ENCODE measurements at places on chromosomes 12 and 14.

DNA sequence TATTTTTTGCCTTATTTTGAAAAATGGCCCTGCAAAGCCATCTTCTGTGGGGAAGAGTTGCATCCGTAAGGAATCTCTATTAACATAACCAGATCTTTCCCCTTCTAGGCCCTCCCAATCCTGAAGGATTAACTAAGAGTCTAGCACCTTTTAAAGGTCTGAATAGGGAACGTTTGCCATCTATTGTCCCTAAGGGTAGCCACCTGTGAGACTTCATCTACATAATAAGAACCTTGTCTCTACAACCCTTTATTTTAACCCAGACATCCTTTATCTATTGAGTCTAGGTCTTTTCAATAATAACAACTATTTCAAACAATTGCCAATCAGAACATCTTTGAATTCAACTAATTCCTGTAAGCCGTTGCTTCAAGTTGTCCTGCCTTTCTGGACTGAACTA, 4.4 kb downstream of the EDDM3B start:
- no peak for DNase-seq

GRCh38 chr14:55773984-55774545, 194.1 kb downstream of the KTN1 start:
- DNase-seq, result no peak

- no peak for DNase-seq
These were observed 146.1 kb downstream of the C12orf75 start for GRCh38 chr12:105476616-105477015.

GRCh38 chr12:24901576-24902461, 47.1 kb downstream of the BCAT1 start:
- no peak for DNase-seq

DNA sequence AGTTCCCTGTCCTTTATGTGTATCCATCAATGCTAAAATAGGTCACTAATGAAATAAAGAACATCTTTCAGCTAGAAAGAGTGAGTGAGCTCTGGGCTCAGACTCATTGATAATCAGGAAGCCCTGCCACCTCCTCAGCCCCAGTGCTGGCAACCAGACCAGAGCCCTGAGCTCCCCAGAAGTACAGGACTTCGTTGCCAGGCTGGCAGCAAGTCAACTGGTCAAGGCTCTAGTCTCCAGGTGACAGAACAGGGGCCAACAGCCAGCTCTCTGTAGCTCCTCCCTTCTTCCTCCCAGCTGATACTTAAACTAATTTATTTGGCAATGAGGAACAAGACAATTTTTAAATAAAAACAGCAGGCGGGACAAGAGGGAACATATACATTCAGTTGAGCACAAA, 145.3 kb downstream of the EGLN3 start:
- no peak for DNase-seq

DNA sequence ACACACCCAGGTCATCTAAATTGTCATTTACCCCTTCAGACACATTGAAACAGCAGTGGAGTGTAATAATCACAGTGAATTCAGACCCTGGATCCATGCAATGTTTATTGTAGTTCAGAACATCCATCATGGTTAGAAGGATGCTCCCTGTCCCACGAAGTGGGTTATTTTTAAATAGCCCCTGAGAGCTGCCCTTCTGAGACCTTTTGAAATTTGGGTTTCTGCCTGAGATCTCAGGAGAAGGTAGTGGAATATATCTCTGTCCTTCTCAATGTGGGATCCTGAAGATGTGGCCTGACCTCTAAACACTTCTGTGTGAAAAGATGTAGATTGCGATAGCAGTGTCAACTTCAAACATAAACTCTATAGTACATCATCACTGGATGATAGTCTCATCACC, 1080.6 kb downstream of the TMEM121 start:
- no peak for DNase-seq

- DNase-seq, result no peak
These were observed 1.5 kb upstream of the TSPAN8 start for GRCh38 chr12:71159264-71159663.

DNA sequence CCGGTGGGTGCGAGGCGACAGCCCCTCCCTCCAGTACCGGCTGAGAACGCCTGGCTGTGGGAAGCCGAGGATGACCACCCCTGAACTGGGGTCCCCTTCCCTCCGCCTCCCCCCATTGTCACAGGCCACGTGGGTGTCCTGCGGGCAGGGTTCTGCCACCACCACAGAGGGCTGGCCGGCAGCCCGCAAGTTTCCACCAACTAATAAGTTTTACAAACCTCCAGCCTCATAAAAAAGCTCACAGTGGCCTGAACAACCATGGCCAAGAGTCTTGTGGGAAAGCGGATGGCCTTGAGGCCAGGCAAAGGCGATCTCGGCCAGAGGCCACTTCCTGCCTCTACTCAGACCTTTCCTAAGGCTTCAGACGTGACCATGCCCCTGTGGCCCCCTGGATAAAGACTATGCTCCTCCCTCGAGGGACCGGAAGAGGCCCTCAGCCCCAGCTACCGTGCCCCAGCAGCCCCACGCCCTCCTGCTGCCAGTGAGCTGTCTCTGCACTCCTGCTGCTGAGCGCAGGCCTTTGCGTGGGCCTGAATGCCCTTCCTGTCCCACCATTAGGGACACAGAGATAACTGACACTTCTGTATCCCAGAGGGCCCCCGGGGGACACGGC, 46.1 kb upstream of the DLK1 start:
- DNase-seq, result no peak

DNA sequence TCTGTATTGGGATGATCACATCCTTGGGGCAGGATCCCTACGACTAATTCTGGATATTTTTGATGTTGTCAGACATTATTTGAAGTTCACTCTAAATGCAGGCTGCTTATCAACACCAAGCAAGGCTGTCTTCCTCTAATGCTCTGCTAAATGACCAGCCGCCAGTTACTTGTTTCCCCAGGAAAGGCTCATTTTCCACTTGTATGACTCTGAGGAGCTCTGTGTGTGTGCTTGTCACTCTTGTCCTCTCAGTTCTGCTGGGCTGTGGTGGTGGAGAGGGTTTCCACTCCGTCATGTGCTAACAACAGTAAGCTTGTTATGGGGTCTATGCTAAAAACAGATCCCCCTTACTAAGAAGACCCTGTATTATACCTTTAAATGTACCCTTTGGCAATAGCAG, 42.1 kb downstream of the ATL1 start:
- no peak for DNase-seq

GRCh38 chr12:123954647-123955350, 17.8 kb downstream of the CCDC92 start:
- no peak for DNase-seq

DNA sequence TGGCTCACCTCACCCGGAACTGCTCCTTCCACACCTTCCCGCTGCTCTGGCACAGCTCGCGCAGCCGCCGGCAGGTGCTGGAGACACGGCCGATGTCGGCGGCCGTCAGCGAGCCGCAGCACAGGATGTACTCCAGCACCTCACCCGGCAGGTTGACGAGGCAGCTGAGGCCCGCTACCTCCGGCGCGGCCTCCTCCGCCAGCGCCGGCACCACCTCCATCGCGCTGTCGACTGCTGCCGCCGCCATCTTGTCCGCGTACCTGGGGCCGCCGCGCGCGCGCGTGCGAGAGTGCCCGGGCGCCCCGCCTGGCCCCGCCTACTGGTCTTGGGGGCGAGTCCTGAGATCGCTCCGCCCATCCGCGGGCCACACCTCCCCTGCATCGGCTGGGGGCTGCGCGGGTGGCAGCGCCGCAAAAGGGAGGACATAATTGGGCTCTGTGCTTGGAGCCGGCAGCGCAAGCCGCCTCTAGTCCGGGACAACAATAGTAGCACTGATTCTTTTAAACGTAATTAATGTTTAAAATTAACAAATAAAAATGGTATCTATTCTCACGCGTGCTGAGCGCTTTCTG, at the start of gene FBXO21:
Gene FBXO21 (minus strand): TSS at position 261 of the 572 bp plus-strand sequence. CDS start 14 bp downstream, at position 247.
- peak; percentile 92 for DNase-seq

- no peak for DNase-seq
These were observed 183.7 kb downstream of the AKAP6 start for GRCh38 chr14:32512813-32513212.

DNA sequence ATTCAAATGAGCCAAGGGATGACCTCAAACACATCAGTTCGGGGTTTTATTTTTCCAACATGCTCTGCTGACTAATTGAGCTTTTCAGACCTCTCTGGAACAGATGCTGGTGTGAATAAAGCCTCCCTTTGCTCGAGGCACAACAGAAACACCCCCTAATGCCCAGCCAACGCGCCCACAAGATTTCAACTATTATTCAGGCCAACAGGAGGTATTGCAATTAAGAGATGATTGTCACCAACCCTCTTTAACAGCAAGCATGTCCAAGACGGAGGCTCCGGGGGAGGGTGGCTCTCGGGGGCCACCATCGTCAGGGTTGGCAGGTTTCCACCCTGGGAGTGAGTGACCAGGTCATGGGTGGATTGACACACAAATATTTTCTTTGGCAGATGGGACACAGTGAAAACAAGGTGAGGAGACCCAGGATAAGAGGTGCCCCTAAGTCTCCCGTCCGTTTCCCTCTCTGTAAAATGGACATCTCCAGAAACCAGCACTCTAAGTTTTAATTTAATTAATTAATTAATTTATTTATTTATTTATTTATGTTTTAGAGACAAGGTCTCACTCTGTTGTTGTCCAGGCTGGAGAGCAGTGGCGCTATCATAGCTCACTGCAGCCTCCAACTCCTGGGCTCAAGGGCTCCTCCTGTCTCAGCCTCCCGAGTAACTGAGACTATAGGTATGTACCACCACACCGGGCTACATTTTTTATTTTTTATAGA, 56.1 kb downstream of the MAP1LC3B2 start:
- no peak for DNase-seq

DNA sequence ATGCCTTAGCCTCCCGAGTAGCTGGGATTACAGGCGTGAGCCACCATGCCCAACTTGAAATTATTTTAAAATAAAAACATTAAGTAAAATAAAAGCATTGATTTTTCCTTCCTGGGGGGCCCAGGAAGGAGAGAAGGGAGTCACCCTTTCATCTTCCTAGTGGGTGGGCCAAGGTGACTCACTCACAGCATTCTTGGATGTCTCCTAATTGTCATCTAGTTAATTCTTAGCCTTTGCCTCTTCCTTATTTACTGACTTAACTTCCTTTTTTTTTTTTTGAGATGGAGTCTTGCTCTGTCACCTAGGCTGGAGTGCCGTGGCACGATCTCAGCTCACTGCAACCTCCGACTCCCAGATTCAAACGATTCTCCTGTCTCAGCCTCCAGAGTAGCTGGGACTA, 29.2 kb downstream of the TMEM120B start:
- DNase-seq, result no peak

Data from GM12891 (cell line).